CD4-positive, alpha-beta T cell treated with Interleukin-6 at 100 ng/mL for 8 hours (primary cell): ENCODE measurements at places on chromosomes 2 and 18.

GRCh38 chr2:116467243-116467642, 1347.2 kb upstream of the DDX18 start:
- DNase-seq = no peak

- no peak for DNase-seq
These were observed 132.8 kb upstream of the TMEFF2 start for GRCh38 chr2:192327576-192327975.

GRCh38 chr2:129247751-129248150, 731.7 kb upstream of the RAB6C start:
- DNase-seq = no peak

- DNase-seq = no peak
These were observed 37.5 kb upstream of the DLX1 start for GRCh38 chr2:172047566-172048507.

- DNase-seq = no peak
These were observed 137.3 kb downstream of the CCDC148 start for GRCh38 chr2:158319269-158319668.

GRCh38 chr2:71685073-71685848, 231.9 kb downstream of the DYSF start:
- DNase-seq = no peak

DNA sequence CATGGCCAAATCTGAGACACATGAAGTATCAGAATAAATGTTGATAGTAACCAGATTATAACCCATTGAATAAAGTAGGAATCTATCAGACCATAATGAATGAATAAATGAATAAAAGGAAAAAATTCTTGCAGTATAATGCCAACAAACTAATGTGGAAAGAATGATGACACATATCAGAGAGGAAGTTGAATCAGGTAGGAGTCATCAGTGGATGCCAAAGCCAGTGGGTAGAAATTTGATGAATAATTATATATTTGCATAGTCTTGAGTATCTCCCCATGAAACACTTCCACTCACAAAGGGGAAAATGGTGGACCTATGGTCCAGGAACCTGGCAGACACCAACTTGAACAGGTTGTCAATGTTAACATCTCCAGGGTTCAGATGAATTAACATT, 68.6 kb downstream of the GALNT3 start:
- DNase-seq = no peak

DNA sequence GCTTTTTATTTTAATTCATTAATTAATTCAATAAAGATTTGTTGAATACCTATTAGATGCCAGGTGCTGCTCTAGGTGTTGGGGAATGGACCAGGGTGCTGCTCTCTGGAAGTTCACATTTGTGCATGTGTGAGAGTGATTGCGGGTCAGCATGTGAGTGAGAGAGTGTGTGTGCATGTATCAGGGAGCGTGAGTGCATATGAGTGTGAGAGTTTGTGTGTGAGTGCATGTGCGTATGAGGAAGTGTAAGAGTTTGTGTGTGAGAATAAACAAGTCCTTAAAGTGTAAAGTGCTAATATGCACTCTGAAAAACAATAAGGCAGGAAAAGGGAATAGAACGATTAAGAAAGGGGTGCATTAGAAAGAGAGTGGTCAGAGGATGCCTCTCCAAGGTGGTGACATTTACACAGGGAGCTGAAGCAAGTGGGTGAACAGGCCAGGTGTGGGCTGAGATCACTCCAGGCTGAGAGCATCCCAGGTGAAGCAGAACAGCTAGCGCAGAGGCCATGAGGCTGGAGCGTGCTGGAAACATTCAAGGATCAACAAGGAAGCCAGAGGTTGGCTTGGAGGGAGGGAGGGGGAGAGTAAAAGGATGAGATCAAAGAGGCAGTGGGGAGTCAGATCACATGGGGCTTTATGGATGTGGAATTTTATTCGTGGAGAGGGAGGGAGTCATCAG, 50.5 kb upstream of the SLC1A4 start:
- no peak for DNase-seq

GRCh38 chr2:4670331-4670730, 967.0 kb downstream of the DCDC2C start:
- DNase-seq = no peak

DNA sequence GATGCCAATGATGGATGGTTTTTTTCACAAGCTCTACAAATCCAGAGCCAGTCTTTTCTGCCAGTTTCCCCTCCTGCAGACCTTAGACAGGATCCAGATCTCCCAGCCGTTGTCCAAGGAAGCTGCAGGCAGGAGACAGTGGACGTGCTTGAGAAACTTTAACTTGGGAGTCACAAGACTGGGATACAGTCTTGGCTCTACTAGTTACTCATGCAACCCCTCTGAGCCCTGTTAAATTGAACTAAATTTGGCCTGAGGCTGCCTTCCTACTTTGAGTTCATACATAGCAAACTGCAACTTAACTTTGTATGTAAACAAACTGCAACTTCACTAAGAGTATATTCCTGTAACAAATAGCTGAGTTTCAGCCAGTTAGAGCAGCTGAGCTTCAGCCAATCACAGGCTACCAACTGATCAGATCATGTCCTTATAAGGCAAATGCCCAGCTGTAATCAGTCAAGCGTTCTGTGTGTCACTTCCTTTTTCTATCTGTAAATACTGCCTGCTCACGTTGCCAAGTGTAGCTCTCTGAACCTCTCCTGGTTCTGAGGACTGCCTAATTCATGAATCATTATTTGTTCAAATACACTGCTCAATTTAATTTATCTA, 140.9 kb downstream of the CAPN13 start:
- no peak for DNase-seq

DNA sequence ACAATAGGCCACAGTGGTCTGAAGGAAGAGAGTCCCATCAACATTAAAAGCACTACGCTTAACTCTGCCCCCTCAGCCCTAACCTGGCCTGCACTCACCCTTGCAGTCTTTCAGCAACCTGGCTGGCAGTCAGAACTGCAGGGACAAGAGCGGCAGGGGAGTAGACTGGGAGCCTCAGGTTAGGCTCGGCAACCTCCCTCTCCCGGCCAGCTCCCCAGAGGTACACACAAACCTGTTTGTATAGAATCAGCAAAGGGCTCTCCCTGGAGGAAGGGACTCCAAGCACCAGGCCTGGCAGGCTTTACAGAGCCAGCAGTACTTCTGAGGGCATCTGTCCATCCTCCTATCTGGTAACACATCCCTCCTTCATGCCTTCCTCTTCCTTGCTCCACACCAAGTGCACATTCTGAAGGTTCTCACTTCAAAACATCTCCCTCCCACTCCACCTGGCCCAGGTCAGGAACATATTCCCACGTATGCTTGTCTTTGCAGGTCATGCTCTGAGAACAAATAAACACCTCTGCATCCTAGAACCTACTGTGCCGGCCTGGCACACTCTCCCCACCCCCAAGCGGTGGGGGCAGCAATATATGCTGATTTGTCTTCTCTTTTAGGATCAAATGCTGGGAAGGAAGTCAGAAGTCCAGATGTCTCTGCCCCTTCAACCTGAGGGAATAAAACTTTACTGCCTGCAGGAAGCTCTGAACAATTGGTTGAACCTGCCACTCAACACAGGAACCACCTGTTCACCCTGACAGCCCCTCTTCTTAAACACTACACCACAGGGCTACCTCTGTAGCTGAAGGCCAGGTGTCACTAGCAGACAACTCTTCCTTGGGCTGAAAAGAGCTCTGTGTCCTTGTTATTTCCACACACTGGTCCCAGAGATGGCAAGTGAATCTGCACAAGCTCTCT, 12.6 kb upstream of the SFXN5 start:
- no peak for DNase-seq

DNA sequence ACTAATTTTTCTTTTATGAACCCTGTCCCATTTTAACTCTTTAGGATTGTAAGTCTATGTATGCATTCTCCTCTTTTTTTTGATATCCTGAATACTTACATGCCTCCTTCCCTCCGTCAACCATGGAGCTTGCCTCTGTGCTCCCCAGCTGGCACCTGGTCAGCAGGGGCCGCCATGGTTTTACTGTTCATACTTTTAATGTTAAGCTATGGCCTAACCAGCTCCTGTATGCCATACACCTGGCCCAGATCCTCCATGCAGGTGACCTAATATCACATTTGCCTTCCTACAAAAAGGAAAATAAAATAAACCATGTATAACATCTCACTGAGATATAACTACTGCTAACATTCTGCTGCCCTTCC, 283.1 kb upstream of the TRIB2 start:
- no peak for DNase-seq

- DNase-seq = no peak
These were observed 214.4 kb downstream of the L3MBTL4 start for GRCh38 chr18:6200204-6200774.

DNA sequence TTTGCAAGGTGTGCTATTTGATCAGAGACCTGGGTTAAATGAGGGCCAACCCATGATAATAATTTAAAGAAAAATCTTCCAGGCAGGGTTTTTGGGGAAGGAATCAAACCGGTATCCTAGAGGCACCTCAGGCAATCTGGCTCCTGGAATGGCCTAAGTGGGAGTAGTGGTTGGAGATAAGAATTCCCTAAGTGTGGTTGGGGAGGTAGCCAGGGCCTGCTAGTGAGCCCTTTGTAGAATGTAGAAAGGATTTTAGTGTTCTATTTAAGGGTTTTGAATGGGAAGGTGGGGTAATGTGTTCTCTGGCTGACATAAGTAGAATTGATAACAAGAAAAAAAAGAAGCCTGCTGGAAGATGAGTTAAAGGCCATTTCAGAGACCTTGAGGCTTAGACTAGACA, 422.2 kb downstream of the XIRP2 start:
- no peak for DNase-seq

- no peak for DNase-seq
These were observed 45.8 kb downstream of the TCF7L1 start for GRCh38 chr2:85178980-85179411.

DNA sequence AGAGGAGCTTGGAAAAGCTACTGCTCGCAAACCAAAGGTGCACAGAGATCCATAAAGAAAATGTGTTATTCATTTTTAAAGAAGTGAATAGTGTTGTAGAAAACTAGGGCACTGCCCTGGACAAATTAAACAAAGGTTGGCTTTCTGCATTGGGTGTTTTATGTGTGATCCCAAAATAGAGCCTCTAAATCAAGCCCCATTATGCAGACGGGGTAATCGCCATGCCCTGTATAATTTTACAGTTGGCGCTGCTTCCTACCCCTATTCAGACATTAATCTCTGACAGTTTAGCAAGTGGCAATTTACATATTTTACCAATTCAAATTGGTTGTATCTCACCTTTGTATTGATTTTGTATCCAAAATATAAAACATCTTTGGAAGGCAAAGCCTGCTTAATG, 109.1 kb downstream of the PID1 start:
- DNase-seq = no peak

- DNase-seq = no peak
These were observed 514.2 kb downstream of the TXNL1 start for GRCh38 chr18:56124186-56124585.

DNA sequence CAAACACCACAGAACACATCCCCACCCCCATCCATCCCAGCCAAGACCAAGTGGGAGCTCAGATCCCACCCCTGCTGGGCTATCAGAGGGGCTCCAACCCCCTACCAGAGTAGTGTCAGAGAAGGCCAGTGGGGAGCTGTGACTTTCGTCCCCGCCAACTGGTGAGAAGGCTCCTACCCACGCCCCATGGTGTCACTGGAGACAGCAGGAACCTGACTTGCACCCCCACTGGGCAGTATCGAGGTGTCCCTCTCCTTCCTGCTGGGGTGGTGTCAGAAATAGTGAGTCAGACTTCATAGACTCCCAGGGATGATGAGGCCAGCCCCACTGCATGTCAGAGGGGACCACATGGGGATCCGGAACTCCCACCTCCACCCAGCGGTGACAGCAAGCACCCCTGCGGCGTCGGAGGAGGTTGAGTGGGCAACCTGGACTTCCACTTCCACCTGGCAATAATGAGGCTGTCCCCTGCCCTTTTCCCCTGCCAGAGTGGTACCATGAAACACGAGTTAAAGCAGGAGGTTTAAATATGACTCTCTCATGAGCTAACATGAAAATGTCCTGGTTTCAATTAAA, 106.7 kb downstream of the CTIF start:
- no peak for DNase-seq

GRCh38 chr18:41820784-41821183, 134.2 kb upstream of the PIK3C3 start:
- no peak for DNase-seq
